Kidney capillary endothelial cell (primary cell): ENCODE measurements at places on chromosomes 2 and 18.

DNA sequence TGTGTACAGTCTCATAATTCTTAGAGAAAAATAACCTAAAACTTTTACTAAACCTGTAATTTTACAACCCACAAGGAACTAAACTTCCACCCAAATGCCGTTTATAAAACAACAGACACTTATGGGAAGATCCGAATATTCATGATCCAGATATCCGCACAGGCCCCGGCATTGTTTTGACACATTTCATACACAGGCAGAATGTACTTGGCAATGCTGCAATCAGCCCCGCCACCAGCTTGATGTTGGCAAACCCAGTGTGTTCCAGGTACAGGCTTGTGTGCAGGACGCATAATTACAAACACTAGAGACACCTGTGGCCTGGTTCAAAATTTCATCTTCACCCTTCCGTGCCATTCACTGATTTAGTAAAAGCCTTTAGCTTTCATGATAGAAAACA, 393.0 kb upstream of the SALL3 start:
- no peak for DNase-seq

- no peak for DNase-seq
These were observed 2.7 kb downstream of the BMPR2 start for GRCh38 chr2:202378662-202379358.

DNA sequence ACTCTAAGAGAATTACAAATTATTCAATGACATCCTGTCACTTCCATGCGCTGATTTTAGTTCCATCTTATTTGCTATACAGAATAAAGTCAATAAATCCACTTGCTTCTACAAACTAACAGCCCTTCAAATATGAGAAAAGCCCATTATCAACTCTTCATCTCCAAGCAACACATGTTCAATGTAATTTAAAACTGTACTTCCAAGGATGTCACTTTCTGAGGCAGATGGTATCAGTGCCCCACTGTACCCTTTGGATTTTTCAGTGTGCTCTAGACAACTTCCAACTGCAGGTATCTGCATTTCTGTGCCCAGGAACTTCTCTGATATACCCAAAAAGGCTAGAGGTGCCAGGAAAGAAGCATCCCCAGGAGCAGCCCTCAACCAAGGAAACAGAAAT, 87.6 kb downstream of the SMAD2 start:
- no peak for DNase-seq

DNA sequence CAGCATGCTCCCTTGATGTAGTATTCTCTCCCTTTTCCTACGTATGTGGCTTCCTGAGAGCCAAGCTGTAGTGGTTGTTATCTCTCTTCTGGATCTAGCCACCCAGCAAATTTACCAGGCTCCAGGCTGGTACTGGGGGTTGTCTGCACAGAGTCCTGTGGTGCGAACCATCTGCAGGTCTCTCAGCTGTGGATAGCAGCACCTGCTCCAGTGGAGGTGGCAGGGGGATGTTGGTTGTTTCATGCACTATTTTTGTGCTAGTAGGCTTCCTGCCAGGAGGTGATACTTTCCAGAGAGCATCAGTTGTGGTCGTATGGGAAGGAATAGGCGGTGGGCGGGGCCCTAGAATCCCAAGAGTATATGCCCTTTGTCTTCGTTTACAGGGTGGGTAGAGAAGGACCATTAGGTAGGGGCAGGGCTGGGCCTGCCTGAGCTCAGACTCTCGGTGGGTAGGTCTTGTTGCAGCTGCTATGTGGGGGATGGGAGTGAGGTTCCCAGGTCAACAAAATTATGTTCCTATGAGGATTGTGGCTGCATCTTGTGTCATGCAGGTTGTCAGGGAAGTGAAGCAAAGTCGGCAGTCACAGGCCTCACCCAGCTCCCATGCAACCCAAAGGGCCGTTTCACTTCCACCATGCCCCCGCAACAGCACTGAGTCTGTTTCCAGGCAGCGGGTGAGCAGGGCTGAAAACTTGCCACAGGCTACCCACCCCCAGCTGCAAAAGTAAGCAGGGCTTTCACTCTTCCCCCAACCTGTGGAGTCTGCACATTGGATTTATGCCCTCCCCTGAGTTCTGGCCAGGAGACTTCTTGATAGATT, 1139.5 kb downstream of the BCL11A start:
- DNase-seq, result no peak

DNA sequence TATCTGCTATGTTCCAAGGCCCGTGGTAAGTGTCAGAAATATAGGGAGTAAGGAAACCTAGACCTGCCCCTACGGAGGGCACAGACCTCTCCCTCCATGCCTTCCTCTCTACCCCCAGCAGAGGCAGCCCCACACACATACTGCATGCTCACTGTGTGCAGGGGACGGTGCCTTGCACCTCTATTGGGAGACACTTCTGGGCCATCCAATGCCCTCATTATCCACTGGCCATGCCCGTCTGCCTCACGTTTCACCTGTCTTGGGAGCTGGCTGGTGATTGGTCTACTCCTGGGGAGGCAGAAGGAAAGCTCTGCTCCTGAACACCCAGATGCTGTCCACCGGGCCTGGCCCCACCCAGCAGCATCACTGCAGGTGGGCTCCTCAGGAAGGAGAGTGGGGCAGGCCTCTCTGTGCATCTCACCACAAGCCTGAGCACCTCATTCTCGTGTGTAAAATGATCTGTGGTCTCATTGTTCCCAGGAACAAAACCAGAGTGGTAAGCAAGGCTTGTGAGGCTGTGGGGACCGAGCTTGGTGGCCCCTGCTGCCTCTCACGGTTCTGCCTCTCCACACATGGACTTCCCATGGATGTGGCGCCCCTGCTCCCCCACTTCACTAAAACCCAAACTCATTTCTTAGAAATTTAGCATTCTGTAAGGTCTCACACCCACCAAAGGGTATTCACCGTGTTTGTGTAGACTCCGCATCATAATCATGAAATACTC, 312.5 kb upstream of the HS6ST1 start:
- no peak for DNase-seq

DNA sequence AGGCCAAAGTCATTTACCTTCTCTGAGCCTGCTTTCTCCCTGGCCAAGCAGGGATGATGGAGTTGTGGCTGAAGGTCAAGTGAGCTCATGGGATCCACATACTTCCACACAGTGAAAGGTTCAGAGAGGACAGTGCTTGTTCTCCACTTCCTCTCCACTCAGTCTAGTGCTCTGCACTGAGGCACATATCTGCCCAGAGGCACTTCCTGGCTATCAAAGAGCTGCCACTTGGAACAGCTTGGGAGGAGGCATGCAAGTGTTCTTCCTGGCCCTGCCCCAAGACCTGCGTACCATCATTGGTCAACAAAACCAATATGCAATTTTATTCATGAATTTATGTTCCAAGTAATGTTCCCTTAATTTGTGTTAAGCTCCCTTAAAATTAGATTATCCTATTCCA, 71.9 kb downstream of the RNF152 start:
- no peak for DNase-seq

DNA sequence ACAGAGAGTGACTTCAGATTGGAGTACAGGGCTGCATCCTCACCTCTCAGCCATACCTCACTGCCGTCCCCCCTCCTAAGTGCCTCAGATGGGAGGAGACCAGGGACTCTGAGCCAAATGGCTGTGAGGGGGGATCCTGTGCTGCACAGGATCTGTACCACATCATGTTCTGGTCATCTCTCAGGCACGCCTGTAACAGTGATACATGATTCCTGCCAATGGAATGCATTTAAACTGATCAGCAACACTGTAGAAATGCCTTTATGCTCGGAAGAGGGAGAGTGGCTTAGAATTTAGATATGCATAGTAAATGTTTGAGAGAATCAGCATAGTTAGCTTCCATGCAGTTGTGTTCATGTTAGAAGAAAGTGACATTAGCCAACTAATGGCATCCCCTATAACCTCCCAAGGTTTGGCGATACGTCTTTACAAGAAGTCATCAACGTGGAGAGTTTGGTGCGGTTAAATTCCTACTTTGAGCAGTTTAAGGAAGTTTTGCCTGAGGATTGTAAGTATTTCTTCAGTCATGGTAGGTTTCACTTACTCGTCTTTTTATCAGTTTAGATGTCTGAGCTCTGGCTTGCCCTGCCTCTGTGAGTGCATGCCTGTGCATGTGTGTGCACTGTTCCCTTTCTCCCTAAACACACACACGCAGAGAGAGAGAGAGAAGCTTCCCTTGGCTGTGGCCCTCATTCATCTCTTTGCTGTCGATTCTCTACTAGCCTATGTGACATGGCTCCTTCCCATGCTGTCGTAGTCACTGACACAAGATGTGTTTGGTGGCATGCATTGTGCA, 40.0 kb downstream of the COA5 start:
- no peak for DNase-seq

DNA sequence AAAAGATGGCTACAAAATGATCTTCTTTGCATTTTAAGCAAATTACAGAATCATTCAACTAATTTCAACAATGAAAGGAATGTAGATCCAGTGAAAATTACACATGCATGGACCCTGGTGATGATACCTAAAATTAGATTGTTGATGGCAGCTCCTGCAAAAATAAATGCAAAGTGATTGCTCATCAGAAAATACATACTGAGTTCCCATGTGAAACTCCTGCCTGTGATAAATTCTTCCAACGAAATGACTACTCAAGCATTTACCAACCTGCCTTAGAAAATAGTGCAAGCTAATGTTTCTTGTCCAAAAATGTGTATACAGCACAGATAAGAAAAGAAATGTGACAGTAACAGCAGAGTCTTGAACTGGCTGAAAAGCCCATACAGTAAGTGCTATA, 300.0 kb upstream of the REV1 start:
- DNase-seq, result no peak

DNA sequence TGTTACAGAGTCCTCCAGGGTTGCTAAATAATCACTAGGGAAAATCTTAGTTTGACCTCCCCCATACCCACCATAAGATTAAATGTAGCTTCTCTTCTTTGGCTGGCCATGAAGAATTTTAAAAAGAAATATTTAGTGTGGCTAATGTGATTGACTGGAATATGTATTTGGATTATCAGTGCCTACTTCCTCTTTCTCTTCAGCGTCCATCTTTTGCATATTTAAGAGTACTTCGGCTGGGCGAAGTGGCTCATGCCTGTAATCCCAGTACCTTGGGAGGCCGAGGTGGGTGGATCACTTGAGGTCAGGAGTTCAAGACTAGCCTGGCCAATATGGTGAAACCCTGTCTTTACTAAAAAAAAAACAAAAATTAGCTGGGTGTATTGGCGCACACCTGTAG, 28.8 kb downstream of the ADAM23 start:
- no peak for DNase-seq

DNA sequence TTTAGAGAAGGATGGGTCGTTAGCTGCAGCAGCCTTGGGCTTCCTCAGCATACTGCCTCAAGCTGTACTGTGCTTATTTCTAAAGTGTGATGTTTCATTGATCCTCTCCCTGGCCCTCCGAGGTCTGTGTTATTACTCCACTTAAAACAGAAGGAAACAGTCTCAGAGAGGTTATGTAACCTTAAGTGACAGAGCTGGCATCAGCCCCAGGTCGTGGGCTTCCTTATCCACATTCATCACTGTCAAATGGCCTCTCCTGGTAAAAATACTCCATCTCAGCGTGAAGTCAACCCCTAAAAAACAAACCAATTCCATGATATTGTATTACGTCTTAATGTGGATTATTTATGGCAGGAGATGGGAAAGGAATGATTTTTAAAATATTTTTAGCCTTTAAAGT, 153.3 kb upstream of the NOSTRIN start:
- DNase-seq, result no peak

- DNase-seq, result peak; percentile 55
These were observed 176.3 kb upstream of the NABP1 start for GRCh38 chr2:191501561-191502168.

DNA sequence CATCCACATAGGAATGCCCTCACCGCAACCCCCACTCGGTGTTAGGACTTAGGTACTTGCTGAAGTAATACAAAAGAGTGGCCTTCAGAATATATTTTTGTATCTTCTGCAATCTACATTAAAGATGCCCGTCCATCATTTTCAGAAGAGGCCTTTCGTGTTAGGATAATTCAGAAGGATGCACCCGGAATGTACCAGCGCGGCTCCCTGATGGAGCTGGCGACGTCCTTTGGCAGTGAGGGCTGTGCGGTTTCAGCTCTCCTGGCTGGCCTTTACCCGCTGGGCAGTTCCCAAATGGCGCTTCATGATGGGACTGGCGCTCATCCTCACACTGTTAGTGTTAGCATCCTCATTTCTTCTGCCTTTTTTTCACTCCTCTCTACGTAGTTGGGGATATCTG, 15.3 kb downstream of the TWIST2 start:
- no peak for DNase-seq

DNA sequence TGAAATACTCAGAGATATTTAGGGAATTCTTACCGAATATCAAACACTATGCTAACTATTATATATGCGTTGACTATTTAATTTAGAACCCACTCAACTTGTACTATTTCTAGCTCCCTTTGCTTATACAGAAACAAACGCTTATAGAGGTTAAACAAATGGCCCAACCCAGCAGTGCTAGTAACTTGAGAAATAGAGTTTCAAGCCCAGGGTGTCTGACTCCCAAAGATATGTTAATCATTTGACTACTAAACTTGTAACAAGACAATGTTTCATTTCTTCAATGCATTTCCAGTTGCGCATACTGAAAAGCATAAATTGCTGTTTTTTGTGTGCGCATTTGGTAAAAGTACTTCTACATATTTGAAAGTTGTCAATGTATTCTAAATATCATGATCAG, 310.3 kb downstream of the GALNT13 start:
- no peak for DNase-seq

GRCh38 chr18:43192408-43192807, 76.9 kb upstream of the RIT2 start:
- DNase-seq, result no peak

- DNase-seq, result no peak
These were observed 20.9 kb downstream of the NETO1 start for GRCh38 chr18:72846736-72847533.

DNA sequence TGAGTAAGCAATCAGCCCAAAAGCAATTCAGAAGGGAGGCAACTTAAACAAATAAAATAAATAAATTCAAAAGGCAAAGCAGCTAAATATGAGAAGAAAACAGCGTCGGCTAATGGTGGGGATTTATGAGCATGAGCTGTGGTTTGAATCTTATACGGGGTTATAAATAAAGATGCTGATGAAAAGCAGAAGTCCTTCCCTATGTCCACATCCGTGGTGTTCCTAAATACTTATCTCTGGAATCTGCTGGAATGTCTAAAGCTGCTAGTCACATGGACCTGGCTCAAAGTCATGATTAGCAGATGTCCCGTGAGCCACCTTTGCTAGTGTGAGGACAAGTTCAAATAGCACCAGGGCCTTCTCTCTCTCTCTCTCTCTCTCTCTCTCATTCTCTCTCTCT, 33.8 kb downstream of the SMIM21 start:
- DNase-seq, result no peak

- DNase-seq, result no peak
These were observed 3.5 kb upstream of the FN1 start for GRCh38 chr2:215439404-215439803.
